ENCODE measurements at places on chromosomes 2 and 18.

DNA sequence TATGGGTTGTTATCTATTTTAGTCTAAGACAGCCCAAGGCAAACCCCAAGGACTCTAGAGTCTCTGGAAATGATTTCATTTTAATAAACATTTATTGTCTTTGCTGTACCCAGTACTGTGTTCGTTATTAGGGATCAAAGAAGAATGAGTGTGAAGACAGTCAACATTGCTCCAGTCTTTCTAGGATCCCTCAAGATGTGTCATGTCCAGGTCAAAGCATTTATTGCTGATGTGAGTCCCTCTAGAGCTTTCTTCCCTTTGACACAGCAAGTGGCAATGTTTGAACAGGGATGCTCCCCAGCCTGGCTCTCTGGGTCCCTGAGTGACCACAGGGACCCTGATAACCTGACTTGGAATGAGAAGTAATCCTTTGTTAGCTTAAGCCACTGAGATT, 123.1 kb upstream of the STK17B start:
- no peak for DNase-seq

DNA sequence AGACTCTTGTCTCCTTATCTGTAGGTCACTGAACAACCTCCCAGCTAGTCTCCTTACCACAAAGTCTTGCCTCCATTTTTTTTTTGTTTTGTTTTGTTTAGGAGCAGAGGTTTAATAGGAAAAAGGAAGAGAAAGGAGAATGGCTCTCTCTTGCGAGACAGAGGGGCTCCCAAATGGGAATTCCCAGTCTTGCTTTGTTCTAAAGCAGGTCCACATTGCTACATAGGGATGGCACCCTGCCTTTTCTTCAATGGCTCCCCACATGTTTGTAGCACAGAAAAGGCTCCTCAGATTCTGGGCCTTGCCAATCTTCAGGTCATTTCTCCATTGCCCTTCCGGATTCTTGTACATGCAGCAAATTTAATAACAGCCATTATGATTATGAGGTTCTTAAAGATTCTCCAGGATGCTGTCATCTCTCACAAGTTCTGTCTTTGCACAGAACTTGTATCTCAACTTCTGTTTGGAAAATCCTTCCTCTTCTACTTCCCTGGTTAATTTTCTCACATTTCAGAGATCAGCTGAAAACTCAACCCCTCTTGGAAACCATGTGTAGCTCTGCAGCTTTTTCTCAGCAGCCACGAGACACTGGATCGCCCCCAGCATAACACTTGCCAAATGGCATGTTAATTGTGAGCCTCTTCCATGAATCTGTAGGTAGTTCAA, 23.6 kb downstream of the IL1F10 start:
- DNase-seq = no peak

DNA sequence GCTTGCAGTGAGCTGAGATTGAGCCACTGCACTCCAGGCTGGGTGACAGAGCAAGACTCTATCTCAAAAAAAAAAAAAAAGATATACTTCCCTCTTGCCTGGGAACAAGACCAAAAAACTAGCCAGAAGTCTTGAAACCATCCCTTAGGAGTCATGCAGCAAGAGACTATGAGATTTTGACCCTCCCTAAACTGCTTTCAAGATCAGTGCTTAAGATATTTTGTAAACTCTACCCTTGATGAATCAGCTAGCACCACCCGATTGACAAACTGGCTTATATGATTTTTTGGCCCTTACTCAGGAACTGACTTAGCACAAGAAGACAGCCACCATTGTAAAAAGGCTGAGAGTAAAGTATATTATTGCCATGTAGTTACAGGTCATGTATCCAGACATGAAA, 3.8 kb downstream of the SULT1C3 start:
- no peak for DNase-seq

DNA sequence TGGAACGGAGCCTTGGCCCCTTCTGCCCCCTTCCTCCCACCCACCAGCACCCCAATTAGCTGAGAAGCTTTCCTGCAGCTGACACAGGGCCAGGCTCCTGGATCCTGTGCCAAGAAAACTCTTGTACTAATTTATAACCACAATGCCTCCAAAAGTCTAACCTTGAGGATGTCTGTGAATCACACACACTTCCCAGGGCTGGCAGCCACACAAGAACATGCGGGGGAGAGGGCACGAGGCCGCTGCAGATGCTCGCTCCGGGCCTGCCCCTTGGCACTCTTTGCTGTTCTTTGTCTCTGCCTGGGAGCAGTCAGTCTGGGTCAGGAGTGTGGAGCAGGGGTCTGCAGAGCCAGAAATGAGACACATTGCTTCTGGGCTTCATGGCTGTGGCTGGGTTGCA, 62.7 kb upstream of the KIF5C start:
- no peak for DNase-seq

DNA sequence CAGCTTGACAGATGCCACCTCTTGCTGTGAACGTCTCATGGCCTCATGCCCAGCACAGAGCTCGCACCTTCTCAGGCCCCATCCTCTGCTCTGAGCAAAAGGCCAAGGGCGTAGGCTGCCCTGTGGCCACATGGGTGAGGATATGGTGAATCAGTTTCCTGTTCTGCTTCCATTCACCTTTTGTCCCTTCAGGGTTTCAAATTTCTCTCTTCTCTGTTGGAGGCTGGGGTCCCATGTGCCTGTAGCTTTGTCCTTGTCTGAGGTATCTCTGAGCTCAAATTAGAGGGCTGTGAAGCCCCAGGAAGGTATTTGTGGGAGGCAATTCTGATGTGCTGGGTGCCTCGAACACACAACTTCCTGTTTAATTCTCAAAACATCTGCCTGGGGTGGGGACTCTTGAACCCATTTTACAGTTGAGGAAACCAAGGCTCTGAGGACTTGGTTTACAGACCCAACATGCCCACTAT, 29.0 kb downstream of the ZAP70 start:
- DNase-seq = no peak

GRCh38 chr2:185891403-185891802, 152.8 kb downstream of the FSIP2 start:
- no peak for DNase-seq

DNA sequence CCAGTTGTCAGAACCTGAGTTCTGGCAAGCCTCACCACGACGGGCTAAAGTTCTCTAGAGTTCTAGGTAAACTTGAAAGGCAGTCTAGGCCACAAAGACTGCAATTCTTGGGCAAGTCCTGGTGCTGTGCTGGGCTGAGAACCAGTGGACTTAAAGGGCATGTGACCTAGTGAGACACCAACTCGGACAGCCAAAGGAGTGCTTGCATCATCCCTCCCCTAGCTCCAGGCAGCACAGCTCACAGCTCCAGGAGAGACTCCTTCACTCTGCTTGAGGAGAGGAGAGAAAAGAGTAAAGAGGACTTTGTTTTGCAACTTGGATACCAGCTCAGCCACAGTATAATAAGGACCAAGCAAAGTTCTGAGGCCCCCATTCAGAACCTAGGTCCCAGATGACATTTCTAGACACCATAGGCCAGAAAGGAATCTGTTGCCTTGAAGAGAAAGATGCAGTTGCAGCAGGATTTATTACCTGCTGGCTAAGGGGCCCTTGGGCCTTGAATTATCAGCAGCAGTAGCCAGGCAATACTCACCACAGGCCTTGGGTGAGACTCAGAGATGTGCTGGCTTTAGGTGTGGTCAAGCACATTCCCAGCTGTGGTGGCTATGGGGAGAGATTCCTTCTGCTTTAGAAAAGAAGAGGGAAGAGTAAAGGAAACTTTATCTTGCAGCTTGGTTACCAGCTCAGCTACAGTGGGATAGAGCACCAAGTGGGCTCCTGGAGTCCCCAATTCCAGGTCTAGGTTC, 51.8 kb downstream of the UPP2 start:
- DNase-seq = no peak

DNA sequence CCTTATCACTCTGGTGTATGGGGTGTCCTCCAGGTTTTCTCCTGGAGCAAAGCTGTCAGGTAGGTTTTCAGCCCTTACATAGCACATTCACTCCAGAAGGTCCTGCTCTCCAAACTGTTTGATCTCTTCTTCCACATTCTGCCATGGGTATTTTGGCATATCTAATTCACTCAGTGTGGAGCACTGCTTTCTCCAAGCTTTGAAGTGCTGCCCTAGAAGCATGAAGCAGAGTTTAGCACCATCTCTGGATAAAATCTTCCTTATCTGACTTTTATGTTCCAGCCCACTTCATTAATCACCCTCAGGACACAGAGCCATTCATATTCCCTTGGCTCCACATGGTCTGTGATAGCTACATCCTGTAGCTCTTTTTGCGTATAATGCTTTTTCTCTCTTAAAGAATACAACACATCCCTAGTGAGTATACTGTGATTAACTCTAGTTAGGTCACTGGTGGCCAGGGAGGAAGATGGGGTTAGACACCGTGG, 56.7 kb upstream of the ARHGAP28 start:
- DNase-seq = no peak

GRCh38 chr2:194015751-194016150, 1641.3 kb upstream of the SLC39A10 start:
- DNase-seq = no peak

GRCh38 chr2:186381573-186381972, 104.5 kb upstream of the ZC3H15 start:
- DNase-seq = no peak

DNA sequence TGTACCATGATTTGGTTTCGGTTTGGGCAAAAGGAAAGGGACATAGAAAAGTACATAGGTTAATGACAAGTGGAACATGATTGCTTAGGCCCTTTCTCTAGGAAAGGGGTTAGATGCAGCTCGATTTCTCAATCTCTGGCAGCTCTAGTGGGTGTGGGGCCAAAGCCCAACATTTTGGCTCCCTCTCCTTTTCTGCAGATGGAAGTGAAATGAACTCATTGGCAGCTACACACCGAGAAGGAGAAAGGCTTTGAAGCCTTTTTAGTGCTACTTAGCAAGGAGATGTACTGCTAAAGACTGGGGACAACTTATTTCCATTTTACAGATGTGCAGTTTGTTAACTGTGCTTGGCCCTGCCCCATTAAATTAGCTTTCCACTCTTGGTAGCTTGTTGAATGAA, 93.8 kb downstream of the LYPD6B start:
- no peak for DNase-seq

DNA sequence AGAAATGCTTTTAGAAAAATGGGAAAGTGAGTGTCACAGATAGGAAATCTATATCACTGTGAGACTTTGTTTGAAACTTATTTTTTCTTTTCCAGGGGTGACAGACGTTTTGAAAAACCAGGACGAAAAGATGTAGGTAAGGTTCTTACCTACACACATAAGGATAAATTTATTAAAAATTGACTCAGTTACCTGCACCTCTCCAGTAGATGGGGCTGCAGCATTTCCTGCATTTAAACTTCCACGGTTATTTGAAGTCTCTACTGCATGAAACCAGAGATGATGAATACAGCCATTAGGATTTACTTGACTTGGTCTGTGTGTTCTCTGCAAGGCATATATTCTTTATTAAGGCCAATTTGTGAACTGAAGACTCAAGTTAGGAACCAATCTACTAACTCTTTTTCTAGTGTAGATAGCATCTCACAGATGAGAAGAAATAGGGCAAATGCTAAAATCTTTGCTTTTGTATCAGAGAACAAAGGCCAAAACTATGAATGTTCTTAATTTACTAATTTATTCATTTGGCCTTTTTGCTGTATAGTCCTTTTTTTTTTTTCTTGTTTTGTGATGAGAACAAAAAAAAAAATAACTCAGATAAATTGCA, 15.0 kb downstream of the KCNJ13 start:
- DNase-seq = no peak

DNA sequence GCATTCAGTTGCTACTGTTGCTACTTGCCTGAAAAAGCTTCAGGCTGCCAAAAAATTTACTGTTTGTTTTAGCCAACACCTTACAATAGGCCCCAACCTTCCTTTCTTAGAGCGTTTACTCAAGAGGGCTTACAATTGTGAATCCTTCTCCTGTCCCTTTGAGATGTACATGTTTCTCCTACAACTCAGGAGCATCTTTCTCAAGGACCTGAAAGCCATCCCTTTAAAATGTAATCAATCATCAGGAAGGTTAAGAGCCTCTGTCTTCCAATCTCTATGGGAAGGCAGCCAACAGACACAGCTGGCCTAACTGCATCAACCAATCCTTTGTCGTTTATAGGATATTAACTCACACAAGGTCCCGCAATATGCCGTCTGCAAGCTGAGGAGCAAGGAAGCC, 3.4 kb upstream of the IER3IP1 start:
- DNase-seq = no peak

DNA sequence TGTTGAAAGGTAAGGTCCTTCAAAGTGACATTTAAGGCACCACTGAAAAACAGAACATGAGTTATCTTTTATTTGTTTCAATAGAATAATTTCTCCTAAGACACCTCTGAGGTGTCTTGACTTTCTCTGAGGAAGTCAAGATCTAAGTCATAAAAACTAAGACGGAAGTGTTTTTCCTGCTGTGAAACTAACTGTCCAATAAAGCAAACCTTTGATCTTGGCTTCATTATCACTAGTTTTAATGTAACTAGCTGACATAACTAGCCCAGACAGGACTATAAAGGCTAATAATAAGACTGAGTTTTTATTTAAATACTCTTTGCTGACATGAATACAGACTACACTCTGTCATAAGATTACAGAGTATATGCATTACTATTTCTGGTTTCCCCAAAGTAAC, 36.6 kb downstream of the INO80D start:
- DNase-seq = no peak

DNA sequence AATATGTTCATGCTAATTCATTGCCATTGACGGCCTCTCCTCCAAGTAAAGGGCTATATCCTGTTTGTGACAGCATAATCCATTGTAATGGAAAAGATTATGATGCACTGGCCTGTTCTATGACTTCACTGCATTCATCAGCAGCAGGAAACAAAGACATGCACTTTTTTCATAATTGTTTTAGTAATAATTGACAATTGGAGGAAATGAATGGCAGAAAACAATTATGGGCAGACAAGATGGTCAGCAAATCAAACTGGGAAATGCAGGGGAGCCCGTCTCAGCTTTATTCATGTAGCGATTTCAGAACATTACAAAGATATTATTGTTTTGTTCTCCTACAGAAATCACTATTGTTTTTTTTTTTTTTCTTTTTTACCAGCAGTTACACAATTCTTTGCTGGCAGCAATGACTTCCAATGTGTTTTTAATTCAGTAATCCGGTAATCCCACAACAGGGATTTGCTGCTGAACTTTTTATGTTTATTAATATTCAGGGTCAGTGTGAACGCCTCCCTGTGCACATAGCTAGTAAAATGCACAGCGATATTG, 33.8 kb upstream of the RASGRP3 start:
- no peak for DNase-seq

DNA sequence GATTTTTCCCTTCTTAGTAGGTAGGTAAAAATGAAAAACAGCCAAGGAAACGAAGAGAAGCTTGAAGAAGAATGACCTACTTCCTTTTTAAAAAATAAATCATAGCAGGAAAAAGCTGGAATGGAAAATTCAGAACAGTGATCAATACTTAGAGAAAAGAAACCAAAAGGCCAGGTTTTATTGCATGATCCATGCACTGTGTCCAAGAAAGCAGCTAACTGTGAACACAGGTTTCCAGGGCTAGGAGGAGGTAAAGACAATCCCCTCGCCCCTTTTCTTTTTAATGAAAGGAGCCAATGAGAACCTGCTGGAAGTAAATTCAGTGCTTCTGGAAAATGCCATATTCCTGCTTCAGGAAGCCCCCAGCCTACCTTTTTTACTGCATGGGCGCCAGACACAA, 47.2 kb downstream of the BOD1L2 start:
- DNase-seq = no peak

Data from iPS DF 19.7 (cell line).